KBM-7 (cell line): ENCODE measurements at places on chromosomes 13 and 19.

DNA sequence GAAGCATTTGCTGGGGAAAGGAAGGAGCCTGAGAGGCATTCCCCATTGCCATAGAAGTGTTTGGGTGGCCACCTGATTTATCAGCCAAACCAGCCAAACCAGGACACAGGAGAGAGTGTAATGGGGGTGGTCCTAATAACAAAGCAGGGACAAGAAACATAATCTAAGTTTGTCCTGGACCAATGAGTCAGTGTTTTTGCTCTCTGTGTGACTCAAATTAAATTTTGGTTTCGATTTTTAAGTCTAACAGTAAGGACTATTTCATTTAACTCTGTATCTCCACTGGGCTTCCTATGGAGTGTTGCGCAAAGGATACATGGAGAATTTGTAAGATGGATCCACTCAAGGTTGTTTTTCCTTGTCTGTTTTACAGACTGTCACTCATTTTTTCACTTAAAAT, 19.5 kb upstream of the TRPC4 start:
- DNase-seq, result no peak

DNA sequence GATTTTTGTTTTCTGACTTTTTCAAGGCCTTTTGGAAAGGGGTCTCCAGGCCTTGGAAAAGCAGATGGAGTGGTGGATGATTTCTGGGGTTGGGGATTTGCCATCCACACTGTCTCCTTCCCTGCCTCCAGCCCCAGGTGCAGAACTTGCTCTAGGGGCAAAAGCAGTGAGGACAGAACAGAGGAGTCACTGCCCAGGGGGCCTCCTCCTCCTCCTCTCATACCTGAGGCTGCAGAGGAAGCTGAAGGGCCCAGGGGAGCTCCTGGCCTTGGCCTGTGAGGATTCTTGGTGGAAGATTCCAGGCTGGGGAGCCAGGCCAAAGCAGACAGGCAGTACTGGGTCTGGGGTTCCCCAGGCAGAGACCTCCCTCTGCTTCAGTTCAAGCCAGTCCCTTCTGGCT, 52.3 kb upstream of the URI1 start:
- DNase-seq, result no peak

- peak; percentile 61 for DNase-seq
Measured at GRCh38 chr13:46893798-46894560, 2.9 kb downstream of the HTR2A start.

GRCh38 chr19:19232261-19232721, 20.5 kb downstream of the NCAN start:
- DNase-seq, result no peak

DNA sequence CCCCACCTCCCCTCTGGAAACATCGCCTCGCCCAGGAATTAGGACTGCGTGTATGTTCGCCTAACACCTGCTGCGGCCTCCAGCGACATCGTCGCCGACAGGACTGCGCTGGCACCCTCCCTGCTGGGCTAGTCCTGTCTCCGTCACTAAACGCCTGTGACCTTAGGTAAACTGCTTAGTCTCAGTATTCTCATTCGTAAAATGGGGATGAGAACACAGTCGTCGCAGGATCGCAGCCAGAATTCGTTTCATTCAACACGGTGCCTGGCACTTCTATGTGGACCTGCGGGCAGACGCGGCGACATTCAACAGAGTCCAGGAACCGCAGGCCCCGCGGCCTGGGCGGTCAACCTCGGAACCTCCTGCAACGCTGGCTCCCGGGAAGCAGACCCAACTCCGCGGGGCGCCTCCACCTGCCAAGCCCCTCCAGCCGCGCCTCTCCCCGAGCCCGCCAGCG, 485 bp downstream of the CRYL1 start:
- no peak for DNase-seq

DNA sequence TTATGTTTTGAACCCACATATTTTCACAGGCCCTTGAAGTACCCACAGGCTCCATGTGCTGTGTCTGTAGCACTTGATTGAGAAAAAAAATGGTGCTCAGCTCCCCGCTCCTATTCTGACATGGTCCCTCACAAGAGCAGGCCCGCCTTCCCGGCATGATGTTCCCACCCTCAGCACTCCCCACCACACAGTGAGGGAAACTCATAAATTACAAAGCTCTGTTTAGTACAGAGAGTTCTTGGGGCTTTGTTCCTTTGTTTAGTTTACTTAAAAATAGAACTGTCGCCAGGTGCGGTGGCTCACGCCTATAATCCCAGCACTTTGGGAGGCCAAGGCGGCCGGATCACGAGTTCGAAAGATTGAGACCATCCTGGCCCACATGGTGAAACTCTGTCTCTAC, 25.9 kb upstream of the ABCC4 start:
- DNase-seq, result no peak

GRCh38 chr13:63175536-63175935, 1759.9 kb upstream of the PCDH20 start:
- no peak for DNase-seq

GRCh38 chr13:28707629-28708427, 10.9 kb downstream of the SLC46A3 start:
- DNase-seq, result peak; percentile 45

DNA sequence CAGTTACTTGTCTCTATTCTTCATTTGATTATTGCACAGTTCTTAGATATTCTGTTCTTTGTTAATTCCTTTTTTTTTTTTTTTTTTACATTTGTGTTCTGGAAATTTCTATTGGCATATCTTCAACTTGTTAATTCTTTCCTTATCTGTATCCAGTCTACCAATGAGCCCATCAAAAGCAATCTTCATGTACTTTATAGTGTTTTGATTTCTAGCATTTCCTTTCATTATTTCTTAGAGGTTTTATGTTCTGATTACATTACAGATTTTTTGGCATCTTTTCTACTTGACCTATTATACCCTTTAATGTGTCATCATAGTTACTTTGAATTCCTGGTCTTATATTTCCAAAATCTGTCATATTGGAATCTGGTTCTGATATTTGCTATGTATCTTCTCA, 2194.8 kb downstream of the PCDH9 start:
- no peak for DNase-seq

- no peak for DNase-seq
Measured at GRCh38 chr19:54561840-54562239, 11.8 kb upstream of the LILRA2 start.

GRCh38 chr19:54357381-54357780, 7.3 kb downstream of the LAIR1 start:
- DNase-seq, result no peak

GRCh38 chr13:102682727-102683126, 12.1 kb downstream of the METTL21C start:
- no peak for DNase-seq

DNA sequence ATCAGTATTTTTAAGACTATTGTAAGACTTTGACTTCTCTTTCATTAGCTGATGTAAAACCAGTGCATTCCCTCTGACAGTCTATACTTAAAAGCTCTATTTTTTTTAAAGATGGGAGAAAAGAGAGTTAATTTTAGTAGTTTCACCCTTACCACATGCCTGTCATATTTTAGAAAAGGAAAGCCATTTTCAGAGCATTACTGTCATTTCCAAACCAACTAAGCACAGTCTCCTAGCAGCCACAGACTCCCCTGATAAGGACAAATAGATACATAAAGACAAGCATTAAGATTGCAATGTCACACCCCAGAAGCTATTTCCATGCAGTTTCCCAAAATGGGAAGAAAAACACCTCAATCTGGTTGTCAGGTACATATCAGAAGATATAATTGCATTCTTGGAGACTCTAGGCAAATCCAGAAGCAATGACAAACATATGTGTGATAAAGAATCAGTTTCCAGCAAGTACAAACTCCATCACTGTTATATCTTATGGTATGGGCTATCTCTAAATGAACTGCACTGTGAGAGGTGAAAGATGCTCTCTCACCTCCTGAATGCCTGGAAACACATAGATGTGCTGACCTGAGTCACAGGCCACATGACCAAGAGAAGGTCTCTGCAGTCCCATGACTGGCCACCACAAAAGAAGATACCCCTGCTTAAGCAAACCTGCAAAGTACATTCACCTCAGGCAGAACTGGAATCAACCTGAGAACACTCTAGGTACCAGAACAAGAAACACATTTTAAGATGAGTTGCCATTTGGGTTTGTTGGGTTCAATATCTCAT, 303.3 kb downstream of the POU4F1 start:
- no peak for DNase-seq

DNA sequence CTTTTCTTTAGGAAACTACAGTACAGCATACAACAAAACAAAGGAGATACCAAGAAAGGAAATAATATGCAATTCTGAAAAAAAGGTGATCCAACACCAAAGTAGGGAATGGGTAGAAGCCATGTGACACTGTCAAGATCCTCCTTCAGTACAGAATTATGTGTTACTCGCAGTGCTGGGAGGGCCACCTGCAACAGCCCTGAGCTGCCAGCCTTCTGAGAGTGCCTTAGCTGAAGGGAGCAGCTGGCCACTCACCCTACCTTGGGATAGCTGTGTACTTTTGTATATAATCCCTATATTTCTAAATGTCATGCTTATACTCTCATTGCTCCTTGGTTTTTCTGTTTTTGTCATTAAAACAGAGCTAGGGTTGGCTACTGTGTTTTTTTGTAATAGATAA, 1518.2 kb upstream of the PCDH20 start:
- DNase-seq, result no peak

DNA sequence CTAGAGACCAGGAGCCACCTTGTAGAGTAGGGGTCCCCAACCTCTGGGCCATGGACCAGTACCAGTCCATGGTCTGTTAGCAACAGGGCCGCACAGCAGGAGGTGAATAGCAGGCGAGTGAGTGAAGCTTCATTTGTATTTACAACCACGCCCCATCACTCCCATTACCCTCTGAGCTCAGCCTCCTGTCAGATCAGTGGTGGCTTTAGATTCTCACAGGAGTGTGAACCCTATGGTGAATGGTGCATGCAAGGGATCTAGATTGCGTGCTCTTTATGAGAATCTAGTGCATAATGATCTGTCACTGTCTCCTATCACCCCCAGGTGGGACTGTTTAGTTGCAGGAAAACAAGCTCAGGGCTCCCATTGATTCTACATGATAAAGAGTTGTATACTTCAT, 303.6 kb downstream of the KCNRG start:
- DNase-seq, result no peak

GRCh38 chr13:98853771-98854221, 101.3 kb upstream of the SLC15A1 start:
- DNase-seq, result no peak

- peak; percentile 20 for DNase-seq
Measured at GRCh38 chr19:9342610-9343304, 18.8 kb downstream of the ZNF559 start.

GRCh38 chr13:33524086-33524485, 238.5 kb upstream of the STARD13 start:
- DNase-seq, result no peak

DNA sequence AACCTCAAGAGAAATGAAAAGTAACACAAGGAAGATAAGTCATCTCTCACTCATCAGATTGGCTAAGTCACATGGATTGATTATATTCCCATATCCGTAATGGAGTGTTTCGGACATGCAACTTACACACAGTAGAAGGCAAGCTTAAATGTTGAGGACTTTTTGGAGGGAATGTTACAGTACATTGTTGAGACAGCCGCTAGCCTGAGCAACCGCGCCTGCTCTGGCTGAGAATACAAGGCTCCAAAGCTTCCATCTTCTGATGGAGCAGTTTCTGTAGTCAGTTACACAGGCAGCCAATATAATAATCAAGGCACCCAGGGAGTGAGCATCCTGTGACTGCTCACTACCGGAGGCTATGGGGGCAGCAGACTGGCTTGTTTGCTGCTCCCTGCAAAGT, 1.0 kb upstream of the CRYL1 start:
- no peak for DNase-seq

- DNase-seq, result no peak
Measured at GRCh38 chr13:41502673-41503072, 45.3 kb downstream of the RGCC start.
